ENCODE measurements at places on chromosomes 16 and 17.
A peak's percentile ranks its signal among the peaks of the same experiment; 100 is the strongest.

DNA sequence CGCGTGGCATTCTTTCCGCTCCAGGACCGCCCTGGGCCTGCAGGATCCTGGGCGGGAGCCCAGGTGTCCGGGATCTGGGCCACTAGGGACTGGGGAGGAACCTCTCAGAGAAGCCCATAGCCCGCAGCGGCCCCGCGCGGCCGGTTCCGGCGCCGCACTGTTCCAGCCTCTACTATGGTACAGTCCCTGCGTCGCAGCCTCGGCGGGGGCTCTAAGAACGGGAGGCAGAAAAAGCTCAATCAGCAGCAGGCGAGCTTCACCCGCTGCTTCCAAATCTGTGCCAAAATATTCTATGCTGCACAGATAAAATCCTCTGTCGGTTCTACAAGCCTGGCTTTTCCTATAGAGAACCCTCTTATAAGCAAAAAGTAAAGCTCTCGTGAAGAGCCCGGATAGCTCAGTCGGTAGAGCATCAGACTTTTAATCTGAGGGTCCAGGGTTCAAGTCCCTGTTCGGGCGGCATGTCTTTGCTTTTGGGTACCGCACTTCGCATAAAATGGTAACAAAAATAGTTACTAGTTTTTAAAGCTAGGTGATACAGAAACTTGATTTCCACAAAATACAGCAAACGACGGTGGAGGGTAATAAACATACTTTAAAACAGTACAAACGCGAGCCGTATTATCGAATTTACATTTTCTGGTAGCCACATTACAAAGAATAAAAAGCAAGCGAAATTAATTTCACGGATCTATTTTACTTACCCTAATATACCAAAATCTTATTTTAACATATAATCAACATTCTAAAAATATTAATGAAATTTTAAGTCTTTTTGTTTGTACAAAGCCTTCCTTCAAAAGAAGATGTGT is 661 bp upstream of the ALOXE3 start:
- DNase-seq: no peak

- DNase-seq: no peak
Measured at GRCh38 chr17:17994271-17995069, 21.8 kb downstream of the DRC3 start.

GRCh38 chr17:81162491-81162890 is 2.8 kb upstream of the PVALEF start:
- DNase-seq: no peak

DNA sequence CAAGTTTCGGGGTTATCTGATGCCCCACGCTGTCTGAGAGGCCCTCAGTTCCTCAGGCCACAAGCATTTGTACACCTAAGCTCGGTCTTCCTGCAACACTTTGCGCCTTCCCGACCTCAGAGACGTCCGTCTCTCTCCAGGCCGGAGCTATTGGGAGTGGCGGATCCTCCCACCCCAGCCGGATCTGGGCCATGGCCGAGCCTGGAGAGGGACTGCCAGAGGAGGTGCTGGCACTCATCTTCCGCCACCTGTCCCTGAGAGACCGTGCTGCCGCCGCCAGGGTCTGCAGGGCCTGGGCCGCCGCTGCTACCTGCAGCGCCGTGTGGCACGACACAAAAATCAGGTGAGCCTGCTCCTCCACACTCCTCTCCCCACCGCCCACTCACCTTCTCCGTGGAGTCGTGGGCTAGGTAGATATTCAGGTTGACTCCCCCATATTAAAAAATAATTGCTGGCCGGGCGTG is 1.9 kb downstream of the FBXL8 start:
- DNase-seq: no peak

- no peak for DNase-seq
Measured at GRCh38 chr16:81861503-81861902, 82.4 kb downstream of the PLCG2 start.

DNA sequence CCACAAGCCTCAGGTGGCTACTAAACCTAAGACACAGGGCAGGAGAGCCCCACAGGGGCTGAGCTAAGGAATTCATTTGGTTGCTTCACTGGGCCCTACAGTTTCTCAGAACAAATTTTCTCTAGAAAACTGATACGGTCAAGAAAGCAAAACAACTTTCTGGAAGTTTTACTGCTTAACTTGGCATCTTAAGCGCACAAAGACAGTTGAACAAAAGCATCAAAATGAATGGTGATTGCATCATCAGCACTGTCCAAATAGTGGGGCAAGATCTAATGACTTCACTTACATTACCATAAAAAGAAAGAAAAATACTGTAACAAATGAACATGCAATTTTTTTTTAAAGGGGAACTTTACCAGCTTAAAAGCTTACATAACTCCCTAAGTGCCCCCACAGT is 47.6 kb downstream of the XPO6 start:
- peak; percentile 41 for DNase-seq

GRCh38 chr17:49035470-49036269 is 38.5 kb downstream of the IGF2BP1 start:
- DNase-seq: no peak

- no peak for DNase-seq
Measured at GRCh38 chr16:4606354-4606753, 8.3 kb downstream of the UBALD1 start.

- no peak for DNase-seq
Measured at GRCh38 chr17:16474012-16474725, 17.8 kb downstream of the LRRC75A start.

GRCh38 chr16:72658888-72659717 is 388.8 kb downstream of the ZFHX3 start:
- no peak for DNase-seq

DNA sequence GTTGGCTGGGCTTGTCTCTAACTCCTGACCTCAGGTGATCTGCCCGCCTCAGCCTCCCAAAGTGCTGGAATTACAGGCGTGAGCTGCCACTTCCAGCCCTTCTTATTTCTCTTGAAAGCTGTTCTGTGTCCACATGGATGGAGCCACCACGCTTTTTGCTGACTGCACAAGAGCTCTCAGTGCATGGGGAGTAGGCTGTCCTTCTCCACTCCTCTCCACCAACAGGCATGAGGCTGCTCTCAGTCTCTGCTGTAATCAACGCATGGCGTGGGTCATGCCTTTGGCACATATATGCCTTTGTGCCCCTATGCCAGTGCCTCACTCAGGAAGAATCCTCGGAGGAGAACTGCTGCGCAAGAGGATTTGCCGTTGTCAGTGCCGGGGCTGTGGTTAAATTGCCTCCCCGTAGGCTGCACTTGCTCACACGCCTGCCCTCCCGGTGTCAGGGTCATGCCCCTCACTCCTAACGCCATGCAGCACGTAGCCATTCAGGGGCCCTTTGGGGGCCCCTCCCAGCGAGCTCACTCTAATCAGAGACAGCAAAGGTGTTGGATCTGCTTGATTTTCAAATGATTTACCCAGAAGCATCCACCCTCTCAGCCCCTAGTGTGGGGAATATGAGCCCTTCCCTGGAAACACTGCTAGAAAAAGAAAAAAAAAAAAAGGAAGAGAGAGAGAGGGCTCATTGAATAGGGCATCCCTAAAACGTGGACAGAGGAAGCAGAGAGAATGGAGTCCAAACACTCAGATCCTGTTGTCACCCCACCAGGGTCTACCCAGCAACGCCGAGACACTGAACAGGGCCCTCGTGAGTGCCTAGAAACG is 47.5 kb upstream of the ZCCHC14 start:
- no peak for DNase-seq

DNA sequence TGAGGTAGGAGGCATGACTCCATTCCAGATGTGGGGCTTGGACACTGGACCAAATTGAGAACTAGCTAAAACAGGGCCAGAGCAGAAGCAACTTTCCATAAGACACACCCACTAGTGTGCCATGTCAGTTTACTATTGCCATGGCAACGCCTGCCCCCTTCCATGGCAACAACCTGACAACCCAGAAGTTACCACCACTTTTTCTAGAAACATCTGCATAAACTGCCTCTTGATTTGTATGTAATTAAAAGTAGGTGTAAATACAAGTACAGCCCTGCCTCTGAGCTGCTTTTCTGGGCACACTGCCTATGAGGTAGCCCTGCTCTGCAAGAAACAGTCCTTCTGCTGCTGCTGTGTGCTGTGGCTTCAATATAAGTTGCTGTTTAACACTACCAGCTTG is 19.5 kb upstream of the SCNN1B start:
- no peak for DNase-seq

- DNase-seq: no peak
Measured at GRCh38 chr16:88790312-88791211, 5.5 kb upstream of the PIEZO1 start.

DNA sequence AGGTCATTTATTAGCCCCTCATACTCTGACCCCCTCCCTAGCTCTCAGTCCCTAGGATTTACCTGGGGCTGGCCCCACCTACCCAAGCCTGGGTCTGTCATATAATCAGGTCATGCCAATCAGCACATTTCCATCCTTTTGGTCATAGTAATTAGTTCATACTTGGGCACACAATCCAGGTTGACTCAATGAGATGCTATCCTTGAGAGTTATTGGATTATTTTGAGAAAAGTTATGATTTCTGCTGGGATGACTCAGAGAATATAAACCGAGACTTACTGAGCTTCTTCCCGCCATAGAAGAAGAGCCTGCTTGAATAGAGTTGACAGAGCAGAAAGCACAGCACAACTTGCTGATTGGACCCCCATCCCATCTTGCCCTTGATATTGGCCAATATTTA is 331.5 kb downstream of the CBLN1 start:
- DNase-seq: peak; percentile 47

DNA sequence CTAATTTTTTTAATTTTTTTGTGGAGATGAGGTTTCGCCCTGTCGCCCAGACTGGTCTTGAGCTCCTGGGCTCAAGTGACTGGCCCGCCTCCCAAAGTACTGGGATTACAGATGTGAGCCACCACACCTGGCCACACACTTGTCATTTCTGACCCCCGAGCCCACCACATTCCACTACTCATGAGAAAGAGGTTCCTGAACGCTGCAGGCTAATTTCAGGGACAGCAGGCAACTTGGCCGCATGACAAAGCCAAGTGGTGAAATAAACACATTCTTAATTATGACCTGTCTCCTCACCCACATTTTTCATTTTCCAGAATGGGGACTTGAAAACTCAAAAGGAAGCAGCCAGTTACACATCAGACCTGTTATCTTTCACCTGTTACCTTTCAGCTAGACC is 114.5 kb downstream of the ABCC6 start:
- no peak for DNase-seq

- DNase-seq: no peak
Measured at GRCh38 chr17:3963237-3964201, 718 bp downstream of the ATP2A3 start.

GRCh38 chr17:28969706-28970393 is 18.5 kb upstream of the PHF12 start:
- DNase-seq: no peak

Measured in GM04503 (cell line).